CD8-positive, alpha-beta T cell (primary cell): ENCODE measurements at places on chromosomes 13 and 19.

- DNase-seq = no peak
Measured at GRCh38 chr13:22499919-22500318, 680.9 kb upstream of the SGCG start.

DNA sequence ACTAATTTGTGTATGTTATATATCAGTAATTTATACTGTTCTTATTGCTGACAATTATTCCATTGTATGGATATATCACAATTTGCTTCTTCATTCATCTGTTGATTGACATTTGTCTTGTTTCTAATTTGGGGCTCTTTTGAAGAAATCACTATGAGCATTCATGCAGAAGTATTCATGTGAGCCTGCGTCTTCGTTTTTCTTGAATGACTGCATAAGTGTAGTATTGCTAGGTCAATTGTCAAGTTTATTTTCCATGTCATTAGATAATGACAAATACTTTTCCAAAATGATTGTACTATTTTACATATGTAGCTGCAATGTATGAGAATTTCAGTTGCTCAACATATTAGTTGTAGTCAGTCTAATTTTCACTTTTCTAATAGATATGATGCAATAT lies 1796.9 kb downstream of the SLITRK5 start:
- no peak for DNase-seq

DNA sequence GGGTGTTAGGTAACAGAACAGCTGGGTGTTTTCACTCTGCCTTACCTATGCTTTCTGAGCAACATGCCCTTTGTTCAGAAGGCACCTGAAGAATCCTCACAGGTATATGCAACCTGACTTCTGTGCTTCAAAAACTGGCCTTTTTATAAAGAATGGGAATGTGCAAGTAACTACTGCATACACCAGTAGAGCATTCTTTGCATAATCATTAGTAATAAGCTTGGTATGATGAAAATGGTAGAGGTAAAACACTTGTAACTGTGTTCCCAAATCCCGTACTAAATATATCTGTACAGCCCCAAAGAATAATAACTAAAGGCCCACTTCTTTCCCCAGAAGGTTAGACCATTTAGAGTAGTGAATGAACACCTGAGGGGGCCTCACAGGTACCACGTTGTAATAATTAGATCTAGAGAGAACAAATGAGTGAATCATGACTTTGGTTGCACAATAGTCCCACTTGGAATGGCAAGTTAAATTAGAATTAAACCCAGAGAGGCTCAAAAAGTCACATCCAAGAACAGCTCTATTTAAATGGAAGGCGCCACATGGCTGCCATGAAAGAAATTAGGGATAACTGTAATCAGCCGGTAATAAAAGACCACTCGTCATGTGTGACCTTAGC lies 413.9 kb downstream of the KLF12 start:
- no peak for DNase-seq

GRCh38 chr13:99404005-99404755 lies 97.0 kb upstream of the GPR183 start:
- DNase-seq = no peak

GRCh38 chr13:47168066-47168465 lies 271.2 kb upstream of the HTR2A start:
- no peak for DNase-seq

GRCh38 chr19:14432791-14433553 lies at the start of gene PKN1:
TSS of gene PKN1 (plus strand) at chr19:14433306. CDS start at chr19:14433522, 216 bp downstream.
- peak; percentile 39 for DNase-seq

DNA sequence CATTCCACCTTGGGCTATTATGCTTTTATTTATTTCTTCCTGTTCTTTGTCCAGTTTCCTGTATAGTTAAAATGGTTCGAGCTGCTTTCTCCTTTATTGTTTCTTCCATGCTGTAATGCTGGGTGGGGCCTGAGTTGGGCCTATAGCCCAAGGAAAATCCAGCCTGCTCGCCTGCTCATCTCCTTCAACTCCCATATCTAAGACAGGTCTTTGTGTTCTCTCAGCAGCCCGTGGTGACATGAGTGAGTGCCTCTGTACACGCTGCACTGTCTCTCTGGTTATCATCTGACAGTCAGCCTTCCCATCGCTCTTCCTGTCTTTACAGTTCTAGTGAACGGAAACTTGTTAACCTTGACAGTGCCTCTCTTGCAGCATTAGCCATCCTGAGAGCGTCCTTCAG lies 221.9 kb upstream of the SLC10A2 start:
- no peak for DNase-seq

DNA sequence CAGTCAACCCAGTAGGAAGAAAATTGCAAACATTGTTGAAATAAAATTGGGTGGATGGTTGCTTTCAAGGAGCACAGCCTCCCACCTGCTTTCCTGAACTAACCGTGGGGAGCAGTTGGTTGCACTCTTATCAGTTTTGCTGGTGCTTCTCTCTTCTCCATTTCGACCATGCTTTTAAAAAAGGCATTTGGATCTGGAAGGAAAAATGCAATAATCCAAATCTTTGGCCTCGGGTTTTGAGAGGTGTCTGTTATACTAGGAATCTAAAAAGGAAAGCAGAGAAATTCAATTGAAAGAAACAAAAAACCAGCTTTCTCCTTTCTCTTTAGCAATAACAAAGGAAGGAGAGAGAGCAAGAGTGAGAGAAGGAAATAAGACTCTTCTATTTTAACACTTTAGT lies 113.6 kb upstream of the ARGLU1 start:
- DNase-seq = no peak

GRCh38 chr19:15197275-15197941 lies 3.4 kb downstream of the NOTCH3 start:
- DNase-seq = no peak

DNA sequence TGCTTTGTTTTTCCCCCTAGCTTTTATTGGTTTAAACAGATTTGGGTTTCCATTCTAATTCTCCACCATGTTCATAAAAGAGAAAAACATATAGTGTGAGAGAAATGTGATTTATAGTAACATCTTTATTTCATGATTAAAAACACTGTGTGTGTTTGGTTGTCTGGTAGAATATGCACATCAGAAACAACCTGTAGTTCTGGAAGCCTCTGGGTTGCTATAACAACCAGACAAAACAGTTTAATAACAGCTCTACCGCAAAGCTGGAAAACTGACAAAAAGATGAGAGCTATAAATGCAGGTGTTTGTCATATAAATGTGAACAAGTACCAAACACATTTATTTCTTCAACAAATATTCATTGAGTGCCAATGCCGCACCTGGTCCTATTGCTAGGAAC lies 9.8 kb downstream of the KBTBD6 start:
- DNase-seq = no peak

DNA sequence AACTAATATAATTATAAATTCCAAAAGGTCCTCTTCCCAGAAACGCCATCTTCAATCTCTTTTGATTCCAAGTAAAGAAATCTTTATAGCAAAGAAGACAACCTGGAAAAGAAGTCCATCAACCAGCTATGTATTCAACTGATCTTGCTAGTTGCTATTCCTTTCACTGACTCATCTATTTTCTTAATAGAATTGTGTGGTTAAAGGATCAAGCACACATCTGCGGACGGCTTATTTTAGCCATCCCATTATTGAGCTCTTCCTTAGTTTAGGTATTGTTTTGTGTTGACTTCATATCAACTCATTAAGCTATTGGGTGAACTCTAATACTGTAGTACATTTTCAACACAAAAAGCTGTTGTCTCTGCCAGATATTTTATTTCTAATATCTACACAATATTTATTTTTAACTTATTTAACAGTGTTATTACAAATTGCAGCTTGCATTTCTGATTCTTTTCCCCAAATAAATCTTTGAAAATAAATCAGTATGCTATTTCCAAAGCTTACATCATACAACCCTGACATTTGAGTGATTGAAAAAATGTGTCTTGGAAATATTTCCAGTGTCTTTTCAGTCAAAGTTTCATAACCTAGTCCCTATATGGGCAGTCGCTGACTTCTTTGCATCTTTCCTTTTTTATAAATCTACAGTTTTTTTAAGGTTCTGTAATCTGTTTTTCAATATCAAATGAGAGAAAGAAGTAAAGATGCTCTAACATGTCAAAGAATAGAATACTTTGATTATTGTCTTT lies 158.8 kb upstream of the SPRY2 start:
- DNase-seq = no peak

GRCh38 chr13:71320452-71320851 lies 546.6 kb downstream of the DACH1 start:
- DNase-seq = no peak

DNA sequence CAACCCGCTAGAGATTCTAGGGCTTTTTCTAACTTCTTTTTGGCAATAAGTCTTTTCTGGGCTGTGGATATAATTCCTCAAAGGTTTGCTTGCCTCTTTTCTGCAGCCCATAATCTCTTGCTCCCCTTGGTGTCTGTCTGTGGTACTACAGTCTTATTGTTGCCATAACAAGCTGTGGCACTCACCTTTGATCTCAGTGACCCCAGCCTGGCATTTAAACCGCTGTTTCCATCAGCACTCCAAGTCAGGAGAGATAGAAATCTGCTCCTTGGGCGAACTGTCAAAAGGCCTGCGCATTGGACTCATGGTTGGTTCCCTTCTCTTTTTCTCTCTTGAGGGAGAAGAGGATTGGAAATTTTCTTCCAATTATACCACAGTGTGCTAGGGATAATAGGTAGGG lies 14.5 kb upstream of the MPHOSPH8 start:
- DNase-seq = no peak

DNA sequence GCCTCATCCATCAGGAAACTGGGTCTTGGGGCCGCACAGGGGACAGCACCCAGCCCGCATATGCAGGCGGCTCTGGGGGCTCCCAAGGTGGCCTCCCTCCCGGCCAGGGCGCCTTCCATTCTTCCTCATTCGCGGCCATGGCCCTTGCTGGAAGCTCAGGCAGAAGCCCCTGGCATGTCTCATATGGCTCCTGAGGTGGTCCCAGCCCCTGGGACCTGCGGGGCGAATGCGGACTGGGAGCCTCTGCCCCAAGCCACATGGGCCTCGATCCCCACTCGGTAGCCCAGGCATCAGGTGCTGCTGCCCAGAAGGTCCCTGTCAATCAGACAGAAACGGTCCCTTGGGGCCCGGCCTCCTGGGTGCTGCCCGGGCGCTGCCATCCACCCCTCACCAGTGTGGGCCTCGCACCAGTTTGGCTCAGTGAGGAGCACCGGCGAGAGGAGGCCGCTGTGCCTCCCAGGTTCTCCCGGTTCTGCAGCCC lies 301.6 kb downstream of the TEX29 start:
- no peak for DNase-seq

- no peak for DNase-seq
Measured at GRCh38 chr19:37941782-37942515, 34.9 kb downstream of the SIPA1L3 start.

- DNase-seq = peak; percentile 39
Measured at GRCh38 chr19:2475018-2475701, 767 bp upstream of the GADD45B start.

GRCh38 chr19:12886651-12886968 lies 391 bp downstream of the KLF1 start:
- DNase-seq = no peak

GRCh38 chr13:26561651-26562511 lies 4.4 kb downstream of the WASF3 start:
- DNase-seq = no peak

- DNase-seq = no peak
Measured at GRCh38 chr19:33426621-33427361, 53.3 kb downstream of the CEBPG start.

DNA sequence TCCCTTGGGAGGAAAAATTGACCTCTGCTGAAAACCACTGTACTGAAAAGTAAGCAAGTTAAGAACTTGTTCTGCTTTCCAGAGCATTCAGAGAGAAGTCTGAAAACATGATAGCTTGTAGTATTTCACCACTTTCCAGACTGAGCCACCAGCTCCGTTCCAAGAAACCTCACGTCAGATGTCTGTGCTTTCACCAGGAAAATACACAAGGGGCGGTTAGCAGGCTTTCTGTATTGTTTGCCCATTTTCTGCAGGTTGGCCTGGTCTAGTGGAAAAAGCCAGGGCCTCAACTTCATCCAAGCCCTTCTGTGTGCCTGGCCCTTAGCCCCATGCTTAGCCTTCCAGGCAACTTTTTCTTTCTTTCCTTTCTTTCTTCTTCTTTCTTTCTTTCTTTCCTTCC lies 36.4 kb downstream of the RXFP2 start:
- DNase-seq = no peak

GRCh38 chr19:23075031-23075733 lies 41.6 kb upstream of the ZNF730 start:
- no peak for DNase-seq

DNA sequence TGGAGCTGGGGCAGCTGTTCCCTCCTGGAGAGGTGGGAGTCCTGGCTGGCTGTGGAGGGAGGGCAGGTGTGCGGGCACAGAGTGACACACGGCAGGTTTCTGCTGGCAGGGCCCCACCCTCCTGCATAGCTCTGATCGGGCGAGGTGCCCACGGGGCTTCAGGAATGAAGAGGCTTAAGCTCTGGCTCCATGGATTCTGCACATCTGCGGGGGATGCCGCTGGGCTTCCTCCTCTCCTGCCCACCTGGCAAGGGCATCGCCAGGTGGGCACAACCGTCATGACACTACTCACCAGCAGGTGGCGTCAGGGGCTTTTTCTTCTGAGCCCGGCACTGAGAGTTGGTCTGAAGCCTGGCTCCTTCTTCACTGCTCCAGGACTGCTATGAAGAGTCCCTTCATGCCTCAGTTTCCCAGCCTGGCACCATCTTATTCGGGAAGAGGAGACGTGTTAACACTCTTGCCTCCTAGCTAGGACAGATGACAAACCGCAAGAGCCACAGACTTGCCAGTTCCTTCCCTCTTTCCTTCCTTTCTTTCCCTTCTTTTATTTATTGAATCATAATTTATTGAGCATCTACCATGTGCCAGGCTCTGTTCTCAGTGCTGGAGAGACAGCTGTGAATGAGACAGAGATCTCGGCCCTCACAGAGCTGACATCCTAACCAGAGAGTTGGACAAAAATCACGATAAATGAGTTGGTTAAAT lies 15.2 kb upstream of the PAK4 start:
- DNase-seq = peak; percentile 83

DNA sequence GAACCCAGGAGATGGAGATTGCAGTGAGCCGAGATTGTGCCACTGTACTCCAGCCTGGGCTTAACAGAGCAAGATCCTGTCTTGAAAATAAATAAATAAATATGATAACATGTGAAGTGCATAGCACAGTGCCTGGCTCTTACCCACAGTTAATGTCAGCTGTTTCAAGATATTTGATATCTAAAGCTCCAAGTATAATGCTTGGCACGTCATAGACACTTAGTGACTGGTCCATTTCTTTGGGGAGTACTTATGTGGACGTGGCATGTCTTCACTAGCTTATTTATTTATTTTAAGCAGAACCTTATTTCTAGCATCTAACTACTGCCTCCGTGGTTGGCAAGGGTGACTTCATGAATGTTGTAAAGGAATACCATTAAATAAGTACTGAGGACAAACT lies 18.8 kb downstream of the GARRE1 start:
- DNase-seq = no peak

GRCh38 chr13:113507505-113508345 lies 17.2 kb upstream of the DCUN1D2 start:
- no peak for DNase-seq

GRCh38 chr19:44447916-44448674 lies at the start of gene ZNF229:
TSS of gene ZNF229 (minus strand) at chr19:44448472. CDS start at chr19:44442847, 5,625 bp downstream.
- DNase-seq = peak; percentile 31

GRCh38 chr13:72341904-72342303 lies 385.5 kb downstream of the MZT1 start:
- DNase-seq = no peak
